ENCODE measurements at places on chromosomes 2 and 18. TPM values are rescaled to one million over a fixed set of nuclear protein-coding genes. Genes with fewer than 3 reads are reported as not detected.

UBR3 gene
- total RNA-seq: 110 TPM

CNGA3 gene
- 0.15 TPM for total RNA-seq

- no peak for DNase-seq
These were observed 41.4 kb upstream of the COPS8 start for GRCh38 chr2:237044281-237044680.

GRCh38 chr2:103977668-103978067, 876.2 kb upstream of the POU3F3 start:
- no peak for DNase-seq

GRCh38 chr18:55229682-55230081, 270.4 kb upstream of the CCDC68 start:
- no peak for DNase-seq
